ENCODE measurements at places on chromosomes 4 and X.

DNA sequence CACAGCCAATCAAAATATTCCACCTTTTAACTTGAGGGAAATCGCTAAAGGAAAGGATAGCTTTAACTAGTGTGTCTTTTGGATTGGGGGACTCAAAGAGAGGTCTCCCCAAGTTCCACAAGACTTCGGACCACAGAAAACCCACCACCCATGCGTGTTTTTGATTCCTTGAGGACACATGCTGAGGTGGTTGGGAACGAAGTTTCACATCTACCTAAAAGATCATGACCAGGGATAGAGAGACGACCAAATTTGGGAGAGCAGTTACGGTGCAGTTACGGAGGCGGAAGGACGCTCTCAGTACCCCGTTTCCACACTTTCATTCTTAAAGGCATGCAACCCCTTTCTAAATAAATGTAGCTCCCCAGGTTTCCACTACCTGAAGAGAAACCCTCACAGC, 1.1 kb downstream of the PCYT1B start:
- no peak for DNase-seq

- DNase-seq = no peak
Measured at GRCh38 chrX:18929775-18930174, 54.1 kb downstream of the PHKA2 start.

GRCh38 chr4:119132306-119132705, 3.3 kb upstream of the MYOZ2 start:
- peak; percentile 37 for DNase-seq

GRCh38 chrX:39158801-39159657, 357.8 kb downstream of the MID1IP1 start:
- DNase-seq = peak; percentile 88

DNA sequence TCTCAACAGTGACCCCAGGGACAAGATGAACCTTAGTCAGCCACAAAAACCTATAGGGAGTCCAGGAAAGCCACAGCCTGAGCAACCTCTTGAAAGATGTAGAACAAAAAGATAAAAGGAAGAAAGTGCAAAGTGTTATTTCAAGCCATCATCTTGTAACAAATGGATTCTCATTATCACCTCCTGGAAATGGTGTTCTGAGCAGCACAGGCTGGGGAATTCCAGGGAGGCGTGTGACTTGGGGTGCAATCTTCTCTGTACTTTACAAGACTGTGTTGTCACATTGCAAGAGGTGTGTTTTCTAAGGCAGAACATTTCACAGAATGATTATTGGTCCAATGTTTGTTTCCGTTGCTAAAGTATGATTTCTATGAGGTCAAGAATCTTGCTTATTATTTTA, 214.0 kb downstream of the DHRSX start:
- no peak for DNase-seq

DNA sequence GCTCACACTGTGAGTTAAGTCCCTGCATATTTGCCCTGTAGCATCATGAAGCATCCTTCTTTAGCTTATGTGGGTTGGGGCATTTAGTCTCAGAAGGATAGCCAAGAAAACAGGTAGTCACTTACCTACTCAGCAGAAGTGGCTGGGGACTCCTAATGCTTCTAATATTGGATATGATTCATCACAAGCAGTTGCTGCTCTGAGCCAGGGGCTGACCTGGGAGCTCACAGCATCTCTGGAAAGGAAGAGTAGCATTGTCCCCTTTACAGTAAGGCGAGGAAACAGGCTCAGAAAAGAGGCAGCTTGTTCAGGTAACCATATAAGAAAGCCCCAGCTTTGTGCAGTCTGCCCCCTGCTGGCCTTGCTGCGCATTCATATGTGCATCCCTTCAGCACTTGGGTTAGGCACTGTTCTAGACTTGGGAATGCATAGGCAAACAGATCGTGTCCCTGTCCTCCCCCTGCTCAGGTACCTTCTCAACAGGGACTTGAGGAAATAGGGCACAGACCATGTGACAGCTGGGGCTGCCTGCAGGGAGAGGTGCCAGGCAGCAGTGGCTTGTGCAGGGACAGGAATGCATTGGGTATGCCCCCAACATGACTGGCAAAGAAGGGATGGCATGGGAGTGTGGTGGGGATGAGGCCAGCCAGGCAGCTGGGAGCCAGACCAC, 35.7 kb upstream of the TBC1D14 start:
- peak; percentile 66 for DNase-seq

- no peak for DNase-seq
Measured at GRCh38 chr4:174918058-174918457, at the start of gene ADAM29. Gene ADAM29 (plus strand): TSS chr4:174918358. CDS start chr4:174975526, 57,168 bp downstream.

DNA sequence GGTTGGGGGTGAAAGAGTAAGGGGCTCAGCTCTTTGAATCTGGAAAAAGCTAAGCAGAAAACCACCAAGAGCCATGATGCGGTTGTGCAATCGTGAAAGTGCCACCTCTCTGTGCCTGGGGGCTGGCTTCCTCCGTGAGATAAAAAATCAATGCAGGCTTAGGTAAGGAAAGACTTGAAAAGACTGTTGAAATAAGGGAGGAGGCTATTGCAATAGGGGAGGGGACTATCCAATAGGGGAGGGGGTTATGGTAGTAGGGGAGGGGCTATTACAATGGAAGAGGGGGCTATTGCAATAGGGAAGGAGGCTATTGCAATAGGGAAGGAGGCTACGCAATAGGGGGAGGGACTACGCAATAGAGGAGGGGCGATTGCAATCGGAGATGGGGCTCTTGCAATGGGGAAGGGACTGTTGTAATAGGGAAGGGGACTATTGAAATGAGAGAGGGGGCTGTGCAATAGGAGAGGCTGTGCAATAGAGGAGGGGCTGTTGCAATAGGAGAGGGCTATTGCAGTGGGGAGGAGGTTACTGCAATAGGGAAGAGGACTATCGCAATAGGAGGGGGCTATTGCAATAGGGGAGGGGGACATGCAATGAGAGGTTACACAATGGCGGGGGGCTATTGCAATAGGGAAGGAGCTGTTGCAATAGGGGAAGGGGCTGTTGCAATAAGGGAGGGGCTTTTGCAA, 162.3 kb upstream of the PSAPL1 start:
- no peak for DNase-seq

GRCh38 chr4:157057218-157057617, 18.7 kb upstream of the GLRB start:
- no peak for DNase-seq

DNA sequence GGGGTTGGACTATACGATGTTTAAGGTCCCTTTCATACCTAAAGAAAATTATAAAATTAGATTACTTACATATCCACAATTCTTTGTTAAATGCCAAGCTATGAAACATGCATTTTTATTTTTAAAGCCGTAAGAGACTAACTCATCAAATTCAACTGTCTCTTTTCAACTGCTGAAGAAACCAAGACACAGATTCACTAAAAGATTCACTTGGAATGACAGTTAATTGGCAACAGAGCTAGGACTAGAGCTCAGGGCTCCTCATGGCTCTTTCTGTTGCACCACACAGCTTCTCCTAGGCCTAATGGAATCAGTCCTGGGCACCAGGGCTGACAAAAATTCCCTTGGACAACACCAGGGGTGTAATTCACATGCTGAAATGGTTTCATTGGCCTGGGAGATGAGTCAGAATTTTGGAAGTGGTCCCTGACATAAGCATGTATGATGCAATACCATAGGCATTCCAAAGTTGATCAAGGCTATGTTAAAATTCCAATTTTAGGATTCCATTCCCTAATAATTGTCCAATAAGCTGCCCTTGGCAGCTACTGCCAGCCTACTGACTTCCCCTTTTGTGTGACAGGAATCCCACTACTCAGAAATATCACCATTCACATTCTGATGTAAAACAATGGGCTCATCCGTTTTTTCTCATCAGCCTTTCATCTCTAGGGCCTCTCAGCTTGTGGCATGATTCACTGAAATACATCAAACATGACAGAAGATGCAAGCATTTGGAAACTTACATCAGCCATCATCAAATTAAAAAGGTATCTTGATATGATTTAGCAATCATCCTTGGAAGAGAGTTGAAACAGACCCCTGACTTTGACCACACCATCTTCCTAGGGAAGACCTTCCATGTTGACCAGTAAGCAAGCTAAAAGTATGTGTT, 54.2 kb downstream of the PLAC1 start:
- peak; percentile 94 for DNase-seq

DNA sequence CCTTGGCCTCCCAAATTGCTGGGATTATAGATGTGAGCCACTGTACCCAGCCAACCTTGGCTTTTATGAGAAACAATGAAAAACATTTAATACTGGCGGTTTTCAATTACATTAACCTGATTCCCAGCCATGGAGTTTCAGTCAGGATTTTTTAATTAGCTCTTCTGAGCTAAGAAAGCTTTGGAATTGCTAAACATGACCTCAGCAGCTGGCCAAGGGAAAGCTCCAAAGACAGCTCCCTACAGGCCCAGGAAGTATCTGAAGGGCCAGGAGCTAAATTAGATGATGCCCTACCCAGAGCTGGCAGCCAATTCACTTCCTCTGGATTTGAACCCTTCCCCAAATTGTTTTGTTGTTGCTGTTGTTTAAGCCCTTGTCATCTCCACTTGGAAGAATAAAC, 26.5 kb upstream of the FUNDC1 start:
- no peak for DNase-seq

DNA sequence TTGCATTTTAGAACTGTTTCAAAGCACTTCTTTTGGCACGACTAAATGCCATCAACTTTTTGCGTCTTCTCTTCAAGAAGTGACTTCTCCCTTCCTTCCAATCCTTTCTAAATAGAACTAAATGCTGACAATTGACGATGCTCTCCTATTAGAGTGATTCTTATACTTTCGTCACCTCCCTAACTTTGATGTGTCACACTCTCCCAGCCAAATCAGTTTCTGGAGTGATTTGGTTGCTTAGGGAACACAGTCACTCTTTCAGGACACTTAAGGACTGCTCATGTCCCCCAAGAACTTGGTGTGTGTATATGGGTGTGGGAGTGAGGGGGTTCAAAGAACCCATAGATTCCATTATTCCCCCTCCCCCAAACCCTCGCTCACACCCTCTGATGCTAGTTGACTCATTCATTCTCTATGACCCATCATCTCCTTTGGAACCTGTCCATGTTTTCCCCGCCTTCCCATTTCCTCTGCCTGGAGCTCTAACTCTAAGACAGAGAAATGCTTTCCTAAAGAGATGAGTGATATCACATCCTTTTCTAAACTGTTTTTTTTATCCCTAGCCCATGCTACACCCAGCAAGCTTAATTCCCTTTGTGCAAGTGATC, 26.8 kb upstream of the AREG start:
- peak; percentile 92 for DNase-seq

GRCh38 chr4:109171070-109171469, 131.4 kb downstream of the COL25A1 start:
- DNase-seq = no peak

- peak; percentile 36 for DNase-seq
Measured at GRCh38 chr4:138555584-138555983, 313.4 kb upstream of the SLC7A11 start.

GRCh38 chr4:112172180-112172579, 26.9 kb downstream of the FAM241A start:
- DNase-seq = no peak

GRCh38 chr4:2497931-2498330, 29.0 kb downstream of the RNF4 start:
- no peak for DNase-seq

DNA sequence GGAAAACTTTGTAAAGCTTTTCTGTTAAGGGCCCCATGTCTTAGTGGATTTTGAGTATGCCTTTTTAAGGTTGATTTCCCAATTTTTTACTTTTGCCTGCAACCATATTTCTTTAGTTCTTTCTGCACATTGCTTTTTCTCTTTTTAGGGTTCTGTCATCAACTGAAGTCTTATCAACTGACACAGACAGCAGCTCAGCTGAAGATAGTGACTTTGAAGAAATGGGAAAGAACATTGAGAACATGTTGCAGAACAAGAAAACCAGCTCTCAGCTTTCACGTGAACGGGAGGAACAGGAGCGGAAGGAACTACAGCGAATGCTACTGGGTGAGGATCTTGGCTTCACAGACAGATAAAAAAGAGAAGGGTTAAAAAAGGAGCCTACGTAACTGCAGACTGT, 27.8 kb downstream of the TAF1 start:
- no peak for DNase-seq

DNA sequence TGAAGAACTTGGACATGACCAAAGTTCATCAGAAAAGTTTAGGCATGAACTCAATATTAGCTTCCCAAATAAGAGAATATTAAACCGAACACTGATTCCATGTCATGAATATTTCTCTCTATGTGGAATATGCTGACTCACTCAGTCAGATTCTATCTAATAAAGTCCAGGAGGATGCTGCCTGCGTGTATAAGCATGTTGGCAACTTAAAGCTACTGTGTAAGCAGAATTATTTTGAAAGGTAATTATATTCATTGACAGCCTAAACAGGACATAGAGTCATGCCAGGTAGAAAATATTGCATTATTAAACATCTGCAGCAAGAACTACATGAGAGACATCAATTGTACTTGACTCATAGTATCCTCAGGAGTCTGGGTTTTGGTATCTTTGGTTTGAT, 367.9 kb upstream of the SPOCK3 start:
- DNase-seq = no peak

GRCh38 chr4:188466001-188466400, 326.8 kb downstream of the TRIML1 start:
- no peak for DNase-seq

- no peak for DNase-seq
Measured at GRCh38 chr4:115272594-115272993, 159.2 kb upstream of the NDST4 start.

DNA sequence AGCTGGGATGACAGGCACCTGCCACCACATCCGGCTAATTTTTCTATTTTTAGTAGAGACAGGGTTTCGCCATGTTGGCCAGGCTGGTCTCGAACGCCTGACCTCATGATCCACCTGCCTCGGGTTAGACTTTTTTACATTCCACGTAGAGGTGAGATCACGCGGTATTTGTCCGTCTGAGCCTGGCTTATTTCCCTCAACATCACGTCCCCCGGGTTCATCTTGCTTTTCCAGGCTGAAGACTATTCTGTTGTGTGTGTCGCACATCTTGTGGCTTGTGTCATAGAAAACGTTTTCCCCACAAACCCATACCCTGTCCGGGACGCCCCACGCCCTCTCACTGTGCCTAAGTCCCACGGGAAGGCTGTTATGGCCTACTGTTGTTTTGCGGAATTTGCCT, 185.3 kb downstream of the CRLF2 start:
- DNase-seq = no peak

DNA sequence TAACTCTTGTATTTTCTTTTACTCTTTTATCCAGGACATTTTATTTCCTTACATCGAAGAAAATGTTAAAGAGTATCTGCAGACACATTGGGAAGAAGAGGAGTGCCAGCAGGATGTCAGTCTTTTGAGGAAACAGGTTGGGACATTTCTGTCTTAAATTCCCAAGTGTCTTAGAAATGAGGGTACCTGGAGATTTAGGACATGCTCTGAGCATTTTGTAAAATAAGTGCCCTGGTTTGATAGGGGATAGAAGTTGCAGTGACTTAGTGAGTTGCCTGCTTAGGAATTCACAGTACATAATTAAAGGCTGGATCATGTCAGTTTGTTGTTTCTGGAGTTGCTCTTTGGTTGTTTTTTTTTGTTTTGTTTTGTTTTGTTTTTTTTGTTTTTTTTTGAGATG, 17.5 kb downstream of the ENOPH1 start:
- no peak for DNase-seq

GRCh38 chr4:164368894-164369293, 385.0 kb upstream of the SMIM31 start:
- DNase-seq = no peak

- peak; percentile 88 for DNase-seq
Measured at GRCh38 chr4:5050520-5051277, 581 bp upstream of the STK32B start.

GRCh38 chr4:55682295-55682694, 46.2 kb upstream of the NMU start:
- no peak for DNase-seq

- no peak for DNase-seq
Measured at GRCh38 chr4:174215961-174216680, 67.3 kb downstream of the FBXO8 start.
